GM23248 (cell line): ENCODE measurements at places on chromosomes 1 and 21. TPM values are rescaled to one million over a fixed set of nuclear protein-coding genes. Genes with fewer than 3 reads are reported as not detected.

DNA sequence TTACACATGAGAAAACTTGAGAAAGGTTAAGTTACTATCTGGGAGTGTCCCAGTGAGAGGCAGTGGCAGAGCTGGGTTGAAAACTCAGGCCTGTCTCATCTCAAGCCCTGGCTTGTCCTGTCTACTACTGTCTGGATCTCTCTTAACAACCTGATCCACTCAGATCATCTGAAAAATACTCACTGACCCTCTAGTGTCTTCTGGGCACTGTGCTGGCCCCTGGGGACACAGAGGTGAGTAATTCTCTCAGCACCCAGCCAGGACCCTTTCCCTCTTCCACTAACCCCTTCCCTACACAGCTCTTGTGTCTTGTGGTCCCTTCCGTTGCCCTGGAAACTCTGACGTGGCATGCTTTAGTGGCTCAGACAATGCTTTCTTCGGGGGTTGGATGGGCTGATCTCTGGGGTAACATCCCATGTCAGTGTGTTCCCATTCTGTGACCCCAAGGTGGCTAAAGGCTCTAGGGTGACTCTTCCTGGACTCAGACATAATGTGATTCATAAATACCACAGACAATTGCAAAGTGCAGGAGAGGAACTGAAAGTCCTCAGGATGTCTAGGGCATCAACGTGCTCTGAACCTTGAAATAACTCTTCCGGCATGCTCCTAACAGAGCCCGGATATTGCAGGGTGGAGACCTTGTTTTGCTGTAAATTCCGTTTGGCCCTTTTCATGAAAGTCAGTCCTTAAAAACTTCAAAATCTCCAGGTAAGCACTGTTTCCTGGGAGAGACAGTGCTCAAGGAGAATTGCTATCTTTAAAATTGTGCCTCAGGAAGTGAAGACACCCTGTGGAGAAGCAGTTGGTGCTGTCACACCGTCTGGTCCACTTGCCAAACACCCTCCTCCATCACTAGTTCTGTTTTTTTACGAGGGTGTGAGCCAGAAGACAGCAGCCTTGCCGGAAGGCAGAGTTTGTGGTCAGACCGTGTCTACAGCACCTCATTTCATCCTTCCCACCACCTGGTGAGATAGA lies 4.0 kb downstream of the SHISAL2A start:
- no peak for DNase-seq

GRCh38 chr1:157732755-157733154 lies 32.2 kb upstream of the FCRL3 start:
- DNase-seq, result no peak

GRCh38 chr1:111938536-111938935 lies 50.9 kb downstream of the KCND3 start:
- DNase-seq, result no peak

GRCh38 chr1:27102134-27102706 lies 52.7 kb downstream of the SLC9A1 start:
- no peak for DNase-seq

DNA sequence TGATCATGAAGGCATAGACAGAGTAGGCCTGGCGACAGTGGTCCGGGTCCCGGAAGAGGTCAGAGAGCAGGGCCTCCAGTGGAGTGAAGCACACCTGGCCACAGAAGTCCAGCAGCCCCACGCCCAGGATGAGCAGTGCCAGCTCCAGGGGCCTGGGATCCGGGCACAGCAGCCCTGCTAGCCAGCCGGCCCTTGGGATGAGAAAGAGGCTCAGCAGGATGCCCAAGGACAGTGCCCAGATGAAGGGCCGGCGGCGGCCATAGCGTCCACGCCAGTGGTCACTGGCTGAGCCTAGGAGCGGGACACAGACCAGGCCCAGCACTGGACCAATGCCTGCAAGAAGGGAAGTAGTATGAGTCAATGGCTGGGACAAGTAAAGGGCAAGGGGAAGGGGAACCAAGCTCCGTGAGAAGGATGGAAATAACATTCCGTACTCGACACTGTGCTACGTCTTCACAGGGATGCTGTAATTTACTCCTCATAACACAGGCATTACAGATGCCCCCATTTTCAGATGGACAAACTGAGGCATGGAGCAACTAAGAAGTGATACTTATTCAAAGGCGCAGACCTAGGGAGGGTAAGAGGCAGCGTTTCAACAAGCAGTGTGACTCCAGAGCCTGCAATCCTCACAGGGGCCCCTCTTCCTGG lies 16.9 kb downstream of the SLC45A3 start:
- no peak for DNase-seq

Gene CIART
- total RNA-seq, result 1.8 and 3.4 TPM in 2 replicates

Gene TTC22
- not detected in 2 replicates for total RNA-seq

Gene SYNC
- 103 and 112 TPM in 2 replicates for total RNA-seq

Gene IL19
- total RNA-seq, result not detected in 2 replicates
